ENCODE measurements at places on chromosomes 7 and 10.

GRCh38 chr7:16402091-16402490 is 19.2 kb downstream of the CRPPA start:
- no peak for DNase-seq

DNA sequence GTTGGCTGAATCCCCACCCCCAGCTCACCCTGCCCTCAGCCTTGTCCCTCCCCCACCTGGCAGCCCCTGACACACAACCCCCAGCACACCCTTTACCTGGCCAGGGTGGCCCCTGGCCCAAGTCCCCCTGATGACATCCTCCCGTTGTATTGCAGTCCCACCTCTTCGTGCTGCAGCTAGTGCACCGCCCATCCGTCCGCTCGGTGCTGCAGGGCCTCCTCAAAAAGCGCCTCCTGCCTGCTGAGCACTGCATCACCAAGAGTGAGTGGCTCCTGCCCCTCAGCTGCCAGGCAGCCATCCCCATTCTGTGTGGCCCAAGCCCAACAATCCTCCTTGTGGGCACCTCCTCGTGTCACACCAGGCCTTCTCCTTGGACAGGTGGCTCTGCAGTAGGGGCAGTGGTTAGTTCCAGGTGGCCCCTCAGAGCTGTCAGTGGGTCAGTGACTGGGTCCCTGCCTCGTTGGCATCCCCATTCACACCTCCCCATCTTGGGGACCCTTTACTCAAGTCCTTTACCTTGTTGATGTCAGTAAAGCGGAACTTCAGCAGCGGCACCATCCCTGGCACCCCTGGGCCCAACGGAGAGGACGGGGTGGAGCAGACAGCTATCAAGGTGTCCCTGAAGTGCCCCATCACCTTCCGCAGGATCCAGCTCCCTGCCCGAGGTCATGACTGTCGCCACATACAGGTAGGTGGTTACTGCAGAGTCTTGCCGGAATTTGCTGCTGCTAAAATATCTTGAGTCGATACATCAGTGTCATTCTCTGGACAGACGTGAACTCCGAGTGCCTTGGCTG is 14.3 kb downstream of the ZMIZ2 start:
- no peak for DNase-seq

GRCh38 chr10:63720072-63720537 is 198.9 kb downstream of the REEP3 start:
- DNase-seq, result peak; percentile 35

DNA sequence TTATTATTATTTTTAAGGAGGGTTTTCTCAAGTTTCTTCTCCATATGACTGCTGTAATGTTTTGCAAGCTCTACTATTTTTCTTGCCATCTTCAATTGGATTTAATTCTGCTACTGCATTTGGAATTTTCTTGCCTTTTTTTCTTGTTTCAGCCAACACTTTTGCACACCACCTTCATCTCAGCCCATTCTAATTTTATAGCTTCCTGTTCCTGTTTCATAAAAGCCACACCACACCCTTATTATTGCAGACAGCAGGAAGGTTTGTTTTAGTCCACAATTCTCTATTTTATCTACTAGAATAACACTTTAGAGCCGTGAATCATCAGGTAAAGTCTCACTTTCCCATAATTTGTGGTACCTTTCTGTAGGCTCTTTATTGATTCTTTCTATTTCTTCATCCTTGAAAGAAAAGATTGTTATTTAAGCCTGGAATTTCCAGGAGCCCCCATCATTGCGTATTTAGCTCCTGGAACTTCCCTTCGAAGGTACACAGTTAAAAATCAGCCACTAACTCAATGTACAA is 209.3 kb upstream of the TBX20 start:
- no peak for DNase-seq

DNA sequence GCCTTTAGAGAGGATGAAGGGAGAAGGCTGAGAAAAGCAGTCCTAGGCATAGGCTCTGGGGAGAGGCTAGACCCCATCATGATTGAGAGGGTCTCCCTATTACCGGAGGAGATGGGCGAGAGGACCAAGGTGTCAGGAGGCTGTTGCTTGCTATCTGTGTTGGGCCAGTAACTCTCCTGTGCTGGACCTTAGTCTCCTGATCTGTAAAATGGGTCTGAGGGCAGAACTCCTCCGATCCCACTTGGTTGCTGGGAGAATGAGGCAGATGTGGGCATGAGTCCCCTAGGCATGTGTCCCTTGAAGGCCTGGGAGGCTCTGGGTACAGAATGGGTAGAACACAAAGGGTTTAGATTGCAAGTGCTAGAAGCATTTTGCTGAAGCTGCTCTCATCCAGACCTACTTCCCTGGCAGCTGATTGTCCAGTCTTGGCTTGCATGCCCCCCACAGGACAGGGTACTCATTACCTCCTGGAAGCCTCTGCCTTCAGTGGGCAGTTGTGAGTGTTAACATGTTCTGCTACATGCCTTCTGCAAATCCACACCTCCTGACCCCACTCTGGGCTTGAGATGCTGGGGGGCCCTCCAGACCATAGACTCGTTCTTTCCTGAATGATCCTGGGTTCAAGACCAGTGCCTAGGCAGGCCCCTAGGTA is 4.4 kb downstream of the ZMIZ1 start:
- DNase-seq, result no peak

GRCh38 chr7:13197501-13197900 is 510.1 kb downstream of the ARL4A start:
- no peak for DNase-seq

All from activated CD4-positive, alpha-beta T cell treated with anti-CD3 and anti-CD28 coated beads, Interleukin-2, amount 50 U/mL, for 4 hours (primary cell).